Left renal cortex interstitium (tissue), 4 donors: ENCODE measurements at places on chromosomes 16 and 17. TPM values are rescaled to one million over a fixed set of nuclear protein-coding genes. Genes with fewer than 3 reads are reported as not detected.

- DNase-seq = no peak
Observed at GRCh38 chr17:60351012-60351695, 40.8 kb downstream of the USP32 start.

- no peak for DNase-seq
Observed at GRCh38 chr17:47660064-47660492, 10.4 kb downstream of the KPNB1 start.

GRCh38 chr16:88754912-88755744 lies 29.9 kb downstream of the PIEZO1 start:
- no peak for DNase-seq

GRCh38 chr16:90008708-90009145 lies 10.5 kb downstream of the DBNDD1 start:
- DNase-seq = no peak

DNA sequence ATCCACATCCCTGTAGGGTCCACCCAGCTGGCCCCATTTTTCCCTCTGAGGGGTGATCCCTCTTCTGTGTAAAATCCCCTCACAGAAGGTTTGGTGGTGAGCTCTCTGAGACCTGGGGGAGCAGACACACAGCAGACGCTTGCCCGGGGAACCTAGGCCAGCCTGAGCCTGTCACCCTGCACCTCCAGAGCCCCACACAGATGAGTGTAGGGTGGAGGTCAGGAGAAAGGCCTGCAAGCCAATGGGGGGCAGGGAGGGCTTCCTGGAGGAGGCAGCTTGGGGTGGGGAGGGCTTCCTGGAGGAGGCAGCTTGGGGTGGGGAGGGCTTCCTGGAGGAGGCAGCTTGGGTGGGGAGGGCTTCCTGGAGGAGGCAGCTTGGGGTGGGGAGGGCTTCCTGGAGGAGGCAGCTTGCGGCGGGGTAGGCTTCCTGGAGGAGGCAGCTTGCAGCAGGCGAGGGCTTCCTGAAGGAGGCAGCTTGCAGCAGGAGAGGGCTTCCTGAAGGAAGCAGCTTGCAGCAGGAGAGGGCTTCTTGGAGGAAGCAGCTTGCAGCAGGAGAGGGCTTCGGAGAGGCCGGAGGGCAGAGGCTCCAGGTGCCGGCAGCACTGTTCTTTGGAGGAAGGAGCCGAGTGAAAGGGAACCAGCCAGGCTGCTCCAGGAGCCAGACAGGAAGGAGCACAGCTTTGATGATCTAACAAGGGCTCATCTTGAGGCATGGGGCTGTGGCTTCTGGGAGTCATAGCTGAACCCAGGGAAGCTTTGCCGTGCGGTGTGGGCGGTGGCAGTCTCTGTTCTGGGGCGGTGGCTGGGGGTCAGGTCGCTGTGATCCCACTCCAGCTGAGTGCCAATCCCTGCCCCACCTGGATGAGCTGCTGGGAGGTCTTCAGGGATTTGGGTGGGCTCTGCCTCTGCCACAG lies 83.7 kb upstream of the ZNF469 start:
- no peak for DNase-seq

- no peak for DNase-seq
Observed at GRCh38 chr17:82874011-82874835, 34.4 kb upstream of the ZNF750 start.

DNA sequence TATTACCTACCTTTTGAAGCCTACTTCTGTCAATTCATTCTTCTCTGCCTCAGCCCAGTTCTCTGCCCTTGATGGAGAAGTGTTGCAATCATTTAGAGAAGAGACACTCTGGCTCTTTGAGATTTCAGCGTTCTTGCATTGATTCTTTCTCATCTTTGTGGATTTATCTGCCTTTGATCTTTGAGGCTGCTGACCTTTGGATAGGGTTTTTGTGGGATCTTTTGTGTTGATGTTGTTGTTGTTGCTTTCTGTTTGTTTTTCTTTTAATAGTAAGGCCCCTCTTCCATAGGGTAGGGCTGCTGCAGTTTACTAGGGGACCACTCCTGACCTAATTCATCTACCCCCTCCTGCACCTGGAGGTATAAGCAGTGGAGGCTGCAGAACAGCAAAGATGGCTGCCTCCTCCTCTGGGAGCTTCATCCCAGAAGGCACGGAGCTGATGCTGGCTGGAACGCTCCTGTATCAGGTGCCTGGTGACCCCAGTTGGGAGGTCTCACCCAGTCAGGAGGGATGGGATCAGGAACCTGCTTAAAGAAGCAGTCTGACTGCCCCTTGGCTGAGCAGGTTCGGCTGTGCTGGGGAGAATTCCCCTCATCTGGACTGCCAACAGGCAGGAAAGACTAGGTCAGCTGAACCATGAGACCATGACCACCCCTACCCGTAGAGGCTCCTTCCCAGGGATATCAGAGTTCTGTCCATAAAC lies 28.0 kb downstream of the NFATC3 start:
- no peak for DNase-seq

DNA sequence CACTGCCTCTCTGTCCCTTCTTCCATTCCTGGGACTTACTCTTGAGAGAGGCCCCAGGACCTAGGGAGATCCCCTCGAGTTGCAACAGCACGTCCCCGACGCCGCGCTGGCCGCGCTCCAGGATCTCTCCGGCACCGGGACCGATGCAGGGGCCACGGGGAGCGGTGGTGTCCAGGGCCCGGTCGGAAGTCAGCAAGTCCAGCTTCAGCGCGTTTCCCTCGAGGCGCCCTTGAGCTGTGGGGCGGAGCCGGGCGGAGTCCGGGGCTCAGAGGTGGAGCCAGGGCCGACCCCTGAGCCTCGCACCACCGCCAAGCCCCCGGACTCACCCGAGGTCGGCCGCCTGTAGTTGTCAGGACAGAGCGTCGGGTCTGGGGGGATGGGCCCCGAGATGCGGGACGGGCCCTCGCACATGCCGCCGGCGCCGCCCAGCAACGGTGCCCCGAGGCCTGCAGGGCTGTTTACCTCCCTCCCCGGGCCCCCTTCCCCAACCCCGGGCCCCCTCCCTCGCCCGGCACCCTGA lies 458 bp downstream of the ENKD1 start:
- DNase-seq = no peak

DNA sequence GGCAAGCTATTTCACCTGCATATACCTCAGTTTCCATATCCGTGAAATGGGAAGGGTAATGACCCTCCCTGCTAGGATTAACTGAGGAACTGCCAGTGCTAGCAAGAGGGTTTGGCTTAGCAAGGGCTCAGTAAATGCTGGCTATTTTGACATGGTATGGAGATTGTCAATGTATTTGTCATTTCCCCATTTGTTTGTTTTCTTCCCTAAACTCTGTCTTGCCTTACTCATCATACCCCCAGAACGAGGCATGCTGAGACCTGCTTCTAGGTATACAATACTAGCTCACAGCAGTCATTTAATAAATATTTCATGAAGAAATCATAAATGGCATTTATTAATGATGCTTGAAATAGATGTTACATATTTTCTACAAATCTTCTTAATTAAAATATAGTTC lies 124.0 kb downstream of the DYNLRB2 start:
- no peak for DNase-seq

GRCh38 chr17:48718761-48719641 lies 3.3 kb downstream of the PRAC1 start:
- no peak for DNase-seq

DNA sequence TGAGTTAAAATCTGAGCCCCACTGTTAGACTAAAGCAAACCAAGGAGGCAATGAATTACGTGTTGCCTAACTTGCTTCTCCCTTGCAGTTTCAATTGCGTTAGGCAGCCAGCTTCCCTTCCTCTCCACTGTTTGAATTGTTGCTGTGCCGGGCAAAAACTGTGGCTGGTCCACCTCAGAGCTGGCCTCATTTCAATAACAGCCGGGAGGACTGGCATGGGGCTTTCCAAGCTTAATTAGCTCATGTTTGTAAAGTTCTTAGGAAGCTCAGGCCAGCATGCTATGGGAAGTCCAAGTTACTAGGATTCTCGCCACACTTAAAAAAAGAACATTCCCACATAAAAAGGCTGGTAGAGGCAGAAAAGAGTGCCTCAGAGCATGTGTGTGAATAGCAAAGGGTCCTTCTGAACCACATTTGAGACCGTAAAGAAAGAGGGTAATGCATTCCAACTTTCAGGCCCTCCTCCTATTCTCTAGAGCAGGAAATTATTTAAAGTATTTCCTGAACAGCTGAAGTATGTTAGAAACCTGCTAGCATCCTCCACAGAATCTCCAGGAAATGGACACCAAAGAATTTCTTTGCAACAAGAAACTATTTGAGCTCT lies 79.0 kb upstream of the SMURF2 start:
- no peak for DNase-seq

Gene CDRT15
- polyA plus RNA-seq = 0.34 TPM

Gene SLC5A10
- 0.77 TPM for polyA plus RNA-seq
